T-helper 22 cell (primary cell): ENCODE measurements at places on chromosomes 12 and 14.

- no peak for DNase-seq
Observed at GRCh38 chr12:2561367-2561766, 233.4 kb upstream of the FKBP4 start.

DNA sequence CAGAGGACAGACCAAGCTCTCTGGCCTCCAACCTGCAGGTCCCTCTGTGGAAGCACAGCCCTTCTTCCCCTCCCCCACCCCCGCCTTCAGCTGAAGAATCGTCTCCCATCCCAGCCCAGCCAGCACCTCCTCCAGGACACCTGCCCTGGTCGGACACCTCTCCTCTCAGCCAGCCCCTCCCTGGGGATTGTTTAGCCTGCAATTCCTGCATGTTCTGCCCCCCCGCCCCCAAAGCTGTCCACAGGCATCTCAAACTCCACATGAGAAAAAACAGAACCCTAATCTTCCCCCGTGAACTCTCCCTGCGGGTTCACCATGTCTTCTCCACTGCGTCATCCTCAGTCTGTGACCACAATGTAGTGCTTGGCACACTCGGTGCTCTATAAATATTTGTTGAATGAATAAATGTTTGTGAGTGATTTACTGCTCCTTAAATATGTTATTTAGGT, 24.1 kb downstream of the PRIMA1 start:
- DNase-seq: no peak

- no peak for DNase-seq
Observed at GRCh38 chr14:59254146-59254910, 65.9 kb downstream of the DAAM1 start.

DNA sequence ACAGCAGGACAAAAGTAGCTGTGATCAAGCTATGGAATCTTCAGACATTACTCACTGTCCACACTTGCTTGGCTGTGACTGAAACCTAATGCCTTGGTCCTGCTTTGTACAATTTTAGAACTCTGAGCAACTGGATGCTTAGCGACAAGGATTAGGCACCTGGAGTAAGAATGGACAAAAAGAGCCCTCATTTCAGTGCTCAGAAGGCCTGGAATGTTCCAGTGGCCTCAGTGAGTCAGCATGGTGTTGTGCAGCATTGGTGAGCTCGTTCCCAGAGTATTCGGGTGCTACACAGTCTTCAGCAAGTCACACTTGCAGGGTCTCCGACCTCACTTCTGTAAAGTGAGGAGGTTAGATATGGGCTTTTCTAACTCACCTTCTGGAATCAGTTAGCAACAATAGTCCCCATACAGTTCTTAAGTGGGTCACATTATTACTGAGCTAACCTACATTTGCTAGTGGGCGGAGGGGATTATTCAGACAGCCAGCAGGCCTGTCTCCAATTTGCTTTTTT, 108.0 kb upstream of the MDM1 start:
- DNase-seq: no peak

DNA sequence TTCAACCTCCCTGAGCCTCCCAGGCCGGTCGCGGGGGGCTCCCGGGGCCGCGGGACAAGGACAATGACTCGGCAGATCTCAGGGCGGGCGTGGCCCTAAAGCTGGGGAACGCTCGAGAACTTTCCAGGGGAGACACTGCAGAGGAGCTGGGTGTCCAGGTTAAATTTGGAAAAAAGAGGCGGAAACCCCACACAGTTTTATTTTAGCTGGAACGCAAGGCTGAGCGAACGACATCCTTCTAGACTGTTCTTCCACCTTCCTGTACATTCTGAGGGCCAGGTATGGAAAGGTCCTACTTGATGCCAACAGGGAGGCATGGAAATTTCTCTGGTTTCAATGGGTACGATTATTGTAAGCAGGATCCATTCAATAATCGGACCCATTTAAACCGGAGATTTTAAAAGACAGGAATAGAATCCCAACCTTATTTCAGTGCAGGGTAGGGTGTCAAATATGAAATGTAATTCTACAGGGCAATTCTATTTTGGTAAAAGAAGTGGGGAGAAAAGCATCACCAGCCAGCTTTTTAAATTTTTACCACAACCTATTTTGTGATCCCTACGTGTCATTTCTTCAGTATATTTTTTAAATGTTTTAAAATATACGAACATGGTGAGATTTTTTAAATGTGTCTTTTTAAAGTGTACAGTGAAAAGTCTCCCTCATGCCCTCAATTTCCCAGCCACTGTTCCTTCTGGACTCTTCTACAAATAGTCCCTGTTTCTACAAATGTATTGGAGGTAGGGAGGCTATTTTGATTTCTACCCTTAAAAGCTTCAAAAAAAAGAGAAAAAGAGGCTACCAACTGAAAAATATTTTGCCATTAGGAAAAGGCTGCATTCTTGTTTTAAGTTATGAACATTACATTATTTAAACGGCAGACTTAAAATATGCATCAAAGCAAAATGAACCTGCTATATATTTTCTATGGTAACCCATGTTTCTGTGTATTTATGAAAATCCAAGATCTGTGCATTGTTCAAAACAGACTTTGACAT, 1.1 kb upstream of the UBC start:
- no peak for DNase-seq

GRCh38 chr14:61608245-61609165, 86.8 kb upstream of the HIF1A start:
- no peak for DNase-seq

- no peak for DNase-seq
Observed at GRCh38 chr12:101777978-101778377, 38.7 kb upstream of the SYCP3 start.

GRCh38 chr14:44444454-44444853, 62.6 kb downstream of the FSCB start:
- no peak for DNase-seq

DNA sequence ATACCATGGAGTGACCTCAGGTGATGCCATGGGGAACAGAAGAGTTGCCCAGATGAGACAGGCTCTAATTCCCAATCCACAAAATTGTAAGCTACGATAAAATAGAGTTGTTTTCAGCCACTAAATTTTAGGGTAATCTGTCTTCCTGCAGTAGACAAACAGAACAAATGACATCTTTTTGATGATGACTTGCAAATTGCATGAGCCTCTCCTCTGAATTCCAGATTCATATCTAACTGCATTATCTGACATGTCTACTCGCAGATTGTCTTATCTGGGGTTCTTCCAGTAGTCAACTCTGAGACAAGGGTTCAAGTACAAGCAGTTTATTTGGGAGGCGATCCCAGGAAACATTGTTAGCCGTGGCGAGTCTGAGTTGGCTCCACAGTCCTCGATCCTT, 14.4 kb upstream of the ERC1 start:
- no peak for DNase-seq

DNA sequence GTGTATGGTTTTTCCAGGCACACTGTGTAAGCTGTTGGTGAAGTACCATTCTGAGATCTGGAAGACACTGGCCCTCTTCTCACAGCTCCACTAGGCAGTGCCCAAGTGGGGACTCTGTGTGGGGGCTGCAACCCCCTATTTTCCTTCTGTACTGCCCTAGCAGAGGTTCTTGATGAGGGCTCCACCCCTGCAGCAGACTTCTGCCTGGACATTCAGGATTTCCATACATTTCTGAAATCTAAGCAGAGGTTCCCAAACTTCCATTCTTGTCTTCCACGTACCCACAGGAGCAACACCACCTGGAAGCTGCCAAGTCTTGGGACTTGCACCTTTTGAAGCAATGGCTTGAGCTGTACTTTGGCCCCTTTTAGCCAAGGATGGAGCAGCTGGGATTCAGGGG, 85.2 kb upstream of the PRMT8 start:
- DNase-seq: no peak

DNA sequence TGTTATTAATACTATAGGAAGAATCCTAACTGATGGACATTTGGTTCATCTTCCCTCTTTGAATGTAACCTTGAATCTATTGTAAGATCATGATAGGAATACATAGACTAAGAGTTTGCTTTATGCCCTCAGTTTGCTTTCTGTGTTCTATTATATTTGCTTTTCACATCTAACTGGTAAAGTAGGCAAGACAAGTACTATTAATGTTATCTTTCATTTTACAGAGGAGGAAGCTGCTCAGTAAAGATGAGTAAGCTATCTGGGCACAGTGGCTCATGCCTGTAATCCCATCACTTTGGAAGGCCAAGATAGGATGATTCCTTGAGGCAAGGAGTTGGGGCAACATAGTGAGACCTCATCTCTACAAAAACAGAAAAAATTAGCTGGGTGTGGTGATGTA, 103.0 kb downstream of the TMTC2 start:
- no peak for DNase-seq
